DMS 273 treated with DMSO at 0.1 percent for 48 hours (cell line): ENCODE measurements at places on chromosomes 13 and 19.

DNA sequence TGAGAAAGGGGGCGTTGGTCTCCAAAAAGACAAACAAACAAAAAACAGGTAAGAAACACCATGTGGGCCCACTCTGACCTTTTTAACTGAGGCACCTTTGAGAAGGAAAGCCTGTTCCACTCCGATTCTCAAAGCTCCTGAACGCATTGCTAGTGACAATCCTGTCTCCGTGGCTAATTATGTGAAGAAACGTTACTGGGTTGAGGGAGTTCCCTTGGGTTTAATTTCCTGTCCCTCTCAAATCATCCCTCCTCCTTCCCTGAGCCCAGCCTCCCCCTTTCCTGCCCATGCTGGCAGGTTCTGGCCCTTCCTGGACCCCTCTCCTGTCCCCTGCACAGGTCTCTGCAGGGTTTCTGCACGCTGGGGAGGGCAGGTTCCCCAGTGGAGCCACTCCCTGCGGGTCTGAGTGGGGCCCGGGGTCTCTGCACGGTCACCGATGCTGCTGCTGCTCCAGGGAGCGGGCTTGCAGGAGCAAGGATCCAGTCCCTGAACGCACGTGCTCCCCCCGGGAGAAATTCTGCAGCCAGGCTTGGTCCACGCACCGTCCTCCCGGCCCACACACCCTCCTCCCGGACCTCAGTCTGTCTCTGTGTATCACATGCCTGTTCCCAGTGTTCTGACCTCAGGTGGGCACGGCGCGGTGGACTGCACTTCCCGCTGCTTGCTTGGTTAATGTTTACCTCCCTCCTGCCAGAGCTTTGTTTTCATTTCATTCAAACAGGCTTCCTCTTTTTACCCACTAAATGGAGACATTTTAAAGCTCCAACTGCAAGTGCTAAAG is 76.4 kb upstream of the MCF2L start:
- DNase-seq, result no peak

- no peak for DNase-seq
Observed at GRCh38 chr19:41906916-41907680, 21.2 kb downstream of the ERFL start.

- no peak for DNase-seq
Observed at GRCh38 chr13:27868641-27869435, 51.0 kb upstream of the PDX1 start.

- DNase-seq, result no peak
Observed at GRCh38 chr13:66520511-66521355, 709.4 kb downstream of the PCDH9 start.

DNA sequence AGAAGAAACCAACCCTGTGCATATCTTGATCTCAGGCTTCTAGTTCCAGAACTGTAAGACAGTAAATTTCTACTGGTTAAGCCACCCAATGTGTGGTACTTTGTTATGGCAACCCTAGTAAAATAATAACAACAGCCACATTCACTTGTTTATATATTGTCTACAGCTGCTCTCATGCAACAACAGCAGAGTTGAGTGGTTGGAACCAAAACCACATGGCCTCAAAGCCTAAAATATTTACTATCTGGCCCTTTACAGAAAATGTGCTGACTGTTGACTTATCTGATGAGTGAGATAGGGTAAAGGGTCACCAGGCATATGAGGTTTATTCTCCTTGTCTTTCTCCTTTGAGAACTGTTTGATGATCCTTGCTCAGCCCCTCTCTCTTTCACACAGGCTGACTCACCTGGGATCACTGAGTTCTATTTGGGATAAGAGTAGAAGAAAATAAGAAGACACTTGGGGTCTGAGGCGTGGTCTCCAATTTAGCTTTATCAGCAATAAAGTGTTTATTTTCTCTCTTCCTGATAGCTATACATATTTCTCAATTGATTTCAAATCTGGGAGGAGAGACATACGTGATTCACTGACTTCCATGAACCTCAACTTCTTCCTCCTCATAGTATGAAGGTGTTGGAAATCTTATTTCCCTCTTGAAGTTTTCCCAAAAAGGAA is 227.5 kb upstream of the STARD13 start:
- no peak for DNase-seq

GRCh38 chr19:32708457-32708856 is 11.1 kb upstream of the TDRD12 start:
- DNase-seq, result no peak

DNA sequence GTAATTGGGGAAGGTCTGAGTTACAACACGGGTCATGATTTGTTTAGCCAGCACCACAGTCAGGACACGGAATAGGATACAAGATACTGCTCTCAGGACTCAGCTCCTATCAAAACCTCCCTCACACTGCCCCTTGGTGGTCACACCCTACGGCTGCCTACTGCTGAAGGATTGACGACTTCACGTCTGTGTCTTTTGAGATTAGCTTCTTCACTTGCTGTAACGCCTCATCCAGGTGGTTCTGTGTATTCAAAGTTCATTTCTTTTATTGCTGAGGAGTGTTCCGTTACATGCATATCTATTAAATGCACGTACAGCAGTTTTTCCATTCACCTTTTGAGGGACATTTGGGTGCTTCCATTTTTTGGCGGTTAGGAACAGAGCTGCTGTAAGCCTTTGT is 46.3 kb downstream of the URI1 start:
- DNase-seq, result no peak

GRCh38 chr19:45960595-45961235 is 12.9 kb downstream of the NOVA2 start:
- no peak for DNase-seq
